ENCODE measurements at places on chromosomes 2 and 18.

DNA sequence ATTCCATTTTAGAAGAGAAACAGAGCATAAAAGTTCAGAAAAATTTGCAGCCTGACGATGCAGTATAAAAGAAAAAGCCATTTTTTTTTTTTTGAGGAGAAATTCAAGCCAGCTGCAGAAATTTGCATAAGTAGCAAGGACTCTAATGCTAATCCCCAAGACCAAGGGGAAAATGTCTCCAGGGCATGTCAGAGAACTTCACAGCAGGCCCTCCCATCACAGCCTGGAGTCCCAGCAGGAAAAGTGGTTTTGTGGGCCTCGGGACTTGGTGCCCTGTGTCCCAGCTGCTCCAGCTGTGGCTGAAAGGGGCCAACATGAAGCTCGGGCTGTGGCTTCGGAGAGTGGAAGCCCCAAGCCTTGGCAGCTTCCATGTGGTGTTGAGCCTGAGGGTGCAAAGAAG lies 325.3 kb upstream of the HNMT start:
- no peak for DNase-seq

GRCh38 chr2:15731889-15732271 lies 140.2 kb downstream of the DDX1 start:
- no peak for DNase-seq

DNA sequence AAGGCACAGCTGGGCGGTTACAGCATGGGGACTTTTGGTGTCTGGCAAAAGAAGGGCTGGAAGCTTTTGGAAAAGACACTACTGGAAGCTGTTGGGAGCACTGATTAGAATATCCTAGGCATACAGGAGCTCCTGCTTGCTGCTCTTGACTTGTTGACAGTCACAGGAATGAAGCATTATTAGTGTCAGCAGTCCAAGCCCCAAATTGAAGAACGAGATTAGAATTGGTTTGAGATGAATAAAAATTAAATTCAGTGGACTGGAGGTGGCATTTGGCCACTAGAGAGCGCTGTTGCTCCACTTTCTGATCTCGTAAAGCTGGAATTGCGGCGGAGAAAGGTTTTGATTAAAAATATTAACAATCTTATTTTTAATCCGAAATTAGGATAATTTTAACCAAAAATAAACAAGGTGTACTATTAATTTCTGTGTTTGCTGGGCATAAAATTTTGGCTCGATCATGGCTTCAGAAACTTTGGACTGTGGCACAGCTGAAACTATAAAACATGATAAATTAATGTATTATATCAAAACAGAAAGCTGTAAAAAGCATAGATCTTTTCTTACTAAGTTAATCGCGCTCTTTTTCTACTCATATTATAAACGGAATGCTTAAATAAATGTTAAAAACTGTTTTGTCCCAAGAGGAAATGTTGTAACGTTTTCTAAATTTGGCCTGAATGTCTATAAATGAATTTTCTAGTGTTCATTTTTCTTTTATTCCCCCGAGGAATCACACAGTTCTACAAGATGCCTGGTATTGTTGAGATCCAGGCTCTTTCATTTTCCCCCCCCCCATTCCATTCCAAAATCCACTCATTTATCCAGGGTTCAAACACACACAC lies 2.4 kb upstream of the HOXD8 start:
- no peak for DNase-seq

DNA sequence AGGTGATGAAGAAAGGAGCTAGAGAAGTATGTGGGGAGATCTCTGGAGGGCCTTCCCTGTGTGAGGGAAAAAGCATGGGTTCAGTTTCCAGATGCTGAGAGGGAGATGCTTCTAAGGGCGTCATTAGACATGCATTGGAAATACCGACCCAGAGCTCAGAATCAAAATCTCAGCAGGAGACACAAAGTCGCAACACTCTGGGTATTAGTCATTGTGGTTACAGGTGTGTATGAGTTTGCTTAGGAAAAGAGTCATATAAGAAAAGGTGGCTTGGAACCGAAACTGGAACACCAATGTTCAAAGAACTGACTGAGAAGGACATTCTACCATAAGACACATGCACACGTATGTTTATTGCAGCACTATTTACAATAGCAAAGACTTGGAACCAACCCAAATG lies 477.1 kb downstream of the FBXO15 start:
- DNase-seq, result no peak

DNA sequence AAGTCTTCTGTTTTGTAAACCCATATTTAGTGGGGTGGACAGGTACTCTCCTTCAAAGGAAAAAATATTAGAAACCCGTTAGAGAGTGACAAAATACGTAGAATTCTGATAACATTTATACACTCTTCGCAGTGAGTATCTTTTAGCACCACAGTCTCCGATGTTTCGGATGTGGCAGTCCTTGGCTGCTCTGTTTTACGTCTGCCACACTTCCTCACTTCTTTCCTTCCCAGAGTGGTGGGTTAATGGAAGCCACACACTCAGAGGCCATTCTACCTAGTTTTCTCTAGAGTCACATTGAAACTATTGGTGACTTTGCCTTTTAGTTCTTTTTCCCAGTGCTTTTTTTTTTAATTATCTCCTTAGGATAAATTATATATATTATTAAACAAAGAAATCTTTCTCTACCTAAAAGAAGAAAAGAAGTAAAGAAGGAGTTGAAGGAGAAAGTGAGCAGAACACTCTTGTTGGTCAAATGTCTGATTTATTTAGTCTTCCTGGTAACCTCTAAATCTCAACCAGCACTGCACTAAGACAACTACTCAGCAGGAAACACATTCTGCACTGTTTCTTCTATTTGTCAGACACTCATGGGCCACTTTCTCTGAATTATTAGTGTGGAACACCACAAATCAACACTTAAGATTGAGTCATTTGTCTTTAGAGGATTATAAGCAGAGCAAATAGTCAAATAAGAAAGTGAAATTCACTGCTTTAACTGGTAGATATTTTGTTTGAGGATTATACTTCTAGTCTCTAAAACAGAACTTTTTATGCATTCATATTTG lies 451.3 kb upstream of the TMEFF2 start:
- DNase-seq, result no peak

DNA sequence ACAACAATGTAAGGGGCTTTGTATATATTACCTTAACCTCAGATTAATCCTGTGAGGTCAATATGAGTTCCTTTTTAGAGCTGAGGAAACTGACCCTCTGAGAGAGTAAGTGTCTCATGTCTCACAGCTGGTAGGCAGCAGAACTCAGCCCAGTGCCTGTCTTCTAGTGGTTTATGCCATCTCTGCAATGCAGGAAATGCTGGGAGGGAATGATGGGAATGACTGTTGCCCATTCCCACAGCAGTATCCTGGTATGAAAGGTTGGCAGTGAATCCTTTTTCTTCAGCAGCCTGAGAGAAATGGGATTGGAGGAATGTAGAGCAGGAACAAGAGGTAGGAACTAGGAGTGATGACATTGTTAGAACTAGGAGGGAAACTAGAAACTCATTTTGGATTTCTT lies 6.0 kb downstream of the MRPL30 start:
- DNase-seq, result no peak

Data from iPS DF 19.7 (cell line).